ENCODE measurements at places on chromosomes 1 and 21.

DNA sequence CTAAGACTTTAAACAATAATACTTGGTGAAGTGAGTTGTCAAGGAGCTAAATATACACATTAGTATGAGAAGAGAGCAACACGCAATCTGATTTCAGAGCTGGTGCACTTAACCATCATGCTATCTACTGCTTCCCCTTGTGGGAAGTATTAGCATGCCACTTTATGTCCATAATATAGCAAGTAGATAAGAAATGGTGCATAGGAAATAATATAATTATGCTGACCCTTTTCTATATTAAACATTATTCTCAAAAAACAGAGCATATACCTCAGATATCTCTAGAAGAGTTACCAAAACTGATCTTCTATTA lies 63.4 kb downstream of the MAGI3 start:
- no peak for DNase-seq

GRCh38 chr1:6776895-6777294 lies 8.4 kb upstream of the CAMTA1 start:
- no peak for DNase-seq

GRCh38 chr1:201876148-201876818 lies 12.4 kb upstream of the SHISA4 start:
- no peak for DNase-seq

- DNase-seq, result no peak
These were observed 74.9 kb upstream of the CNTN2 start for GRCh38 chr1:204968135-204968534.

DNA sequence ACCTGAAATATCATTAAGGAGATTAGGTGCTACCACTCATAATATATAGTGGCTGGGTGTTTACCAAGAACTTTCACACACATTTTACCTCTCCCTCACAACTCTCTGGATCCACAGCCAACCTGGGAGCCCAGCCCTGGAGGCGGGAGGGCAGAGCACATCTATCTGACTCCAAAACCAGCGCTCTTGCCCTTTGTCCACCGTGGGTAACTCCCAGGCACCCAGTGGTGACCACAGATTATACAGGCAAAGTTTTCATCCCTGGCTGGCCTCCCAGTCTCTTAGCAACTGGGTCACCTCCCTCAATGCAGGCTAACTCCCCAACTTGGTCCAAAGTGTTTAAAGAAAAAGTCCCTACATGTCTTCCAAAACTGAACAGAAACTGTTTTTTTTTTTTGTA lies 2.4 kb downstream of the PAQR7 start:
- no peak for DNase-seq

GRCh38 chr1:211468595-211468994 lies 23.4 kb downstream of the RD3 start:
- no peak for DNase-seq

DNA sequence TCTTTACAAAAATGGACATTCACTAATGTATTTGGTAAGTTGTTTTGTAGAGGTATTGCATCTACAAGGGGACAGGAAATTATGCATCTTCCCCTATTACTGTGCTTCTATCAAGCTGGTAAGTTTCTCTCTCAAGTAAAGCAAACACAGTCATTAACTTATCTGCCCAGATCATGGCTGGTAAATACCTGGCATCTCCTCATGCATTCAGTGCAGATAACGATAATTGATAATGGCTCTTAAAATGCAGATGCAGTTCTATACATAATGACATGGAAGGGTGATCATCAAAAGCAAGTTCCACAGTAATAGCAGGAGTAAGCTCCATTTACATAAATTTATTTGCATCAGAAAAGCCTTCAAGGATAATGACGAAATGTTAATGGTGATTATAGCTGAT lies 122.4 kb downstream of the SIPA1L2 start:
- DNase-seq, result no peak

- DNase-seq, result no peak
These were observed 38.7 kb upstream of the BECN2 start for GRCh38 chr1:241918879-241919278.

DNA sequence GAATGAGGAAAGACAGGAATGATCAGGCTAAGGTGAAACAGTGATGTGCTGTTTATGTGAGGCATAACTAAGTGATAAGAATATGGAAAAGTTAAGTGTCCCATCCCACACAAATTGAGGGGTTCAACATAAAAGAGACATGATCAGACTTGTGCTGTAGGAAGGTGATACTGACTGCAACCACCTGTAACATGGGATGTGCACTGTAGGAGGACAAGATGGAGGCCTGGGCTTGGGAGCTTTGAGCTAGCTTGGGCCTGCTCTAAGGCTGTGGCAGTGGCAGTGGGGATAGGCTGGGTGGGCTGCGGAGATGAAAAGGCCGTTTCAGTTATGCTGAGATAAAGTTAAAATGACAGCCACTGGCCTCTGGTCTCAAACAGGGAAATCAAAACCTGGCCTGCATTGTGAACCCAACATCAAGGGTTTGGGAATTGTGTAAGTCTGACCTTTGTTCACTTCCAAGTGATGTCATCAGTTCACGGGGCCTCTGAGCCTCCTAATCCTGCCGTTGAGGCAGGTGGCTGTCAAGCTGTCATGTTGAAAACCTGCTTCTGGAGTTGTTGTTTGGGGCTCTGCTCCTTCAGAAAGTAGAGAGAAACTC lies 61.2 kb upstream of the TENT5C start:
- no peak for DNase-seq

Data from SK-N-MC (cell line).